ENCODE measurements at places on chromosomes 2 and 18. TPM values are rescaled to one million over a fixed set of nuclear protein-coding genes. Genes with fewer than 3 reads are reported as not detected.
A peak's percentile ranks its signal among the peaks of the same experiment; 100 is the strongest.

ATP6V1B1 gene
- total RNA-seq: 1.2 TPM

PROKR1 gene
- total RNA-seq: not detected

ASPRV1 gene
- 11.2 TPM for total RNA-seq

ANKRD62 gene
- total RNA-seq: not detected

UGT1A9 gene
- total RNA-seq: not detected

- H3K27ac ChIP-seq: no peak overlapping the region
- H3K4me1 ChIP-seq: no peaks in the 10 kb centered on the region
- H3K4me3 ChIP-seq: no peak overlapping the region
- no peak for DNase-seq
- H3K27me3 ChIP-seq: no peaks in the 10 kb centered on the region
Observed at GRCh38 chr2:76745605-76746004, 776.6 kb downstream of the LRRTM4 start.

DNA sequence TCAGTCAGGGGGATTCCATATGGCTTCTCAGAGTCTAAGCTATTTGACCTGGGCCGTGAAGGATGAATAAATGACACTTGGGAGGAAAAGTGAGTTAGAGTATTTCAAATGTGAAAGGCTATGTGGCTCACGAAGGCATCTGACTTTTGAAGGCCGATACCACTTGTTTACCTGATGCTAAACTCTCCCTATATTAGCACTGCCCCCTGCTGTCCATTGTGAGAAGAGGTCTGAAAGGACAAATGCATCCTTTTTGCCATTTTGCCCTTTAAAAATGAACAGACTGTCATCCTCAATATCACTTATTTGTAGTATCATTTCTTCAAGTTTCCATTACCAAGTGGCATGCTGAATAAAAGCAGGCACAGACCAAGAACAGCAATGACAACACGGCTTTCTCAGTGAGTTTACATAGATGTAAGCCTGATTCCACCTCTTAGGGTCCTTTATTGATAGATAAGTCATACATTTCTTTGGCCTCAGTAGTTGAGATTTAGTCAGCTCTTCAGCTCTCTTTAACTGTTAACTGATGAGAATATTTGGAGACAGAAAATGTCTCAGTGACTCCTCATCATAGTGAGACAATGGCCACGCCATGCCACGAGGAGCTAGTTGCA is 40.1 kb downstream of the DOCK10 start:
- H3K4me3 ChIP-seq: no peak overlapping the region
- peak overlapping the region; percentile 2 for H3K27ac ChIP-seq
- H3K36me3 ChIP-seq: no peaks in the 10 kb centered on the region
- peak; percentile 78 for DNase-seq
- peaks cover 4% of the 10 kb centered on the region for H3K4me1 ChIP-seq
- H3K27me3 ChIP-seq: no peaks in the 10 kb centered on the region

DNA sequence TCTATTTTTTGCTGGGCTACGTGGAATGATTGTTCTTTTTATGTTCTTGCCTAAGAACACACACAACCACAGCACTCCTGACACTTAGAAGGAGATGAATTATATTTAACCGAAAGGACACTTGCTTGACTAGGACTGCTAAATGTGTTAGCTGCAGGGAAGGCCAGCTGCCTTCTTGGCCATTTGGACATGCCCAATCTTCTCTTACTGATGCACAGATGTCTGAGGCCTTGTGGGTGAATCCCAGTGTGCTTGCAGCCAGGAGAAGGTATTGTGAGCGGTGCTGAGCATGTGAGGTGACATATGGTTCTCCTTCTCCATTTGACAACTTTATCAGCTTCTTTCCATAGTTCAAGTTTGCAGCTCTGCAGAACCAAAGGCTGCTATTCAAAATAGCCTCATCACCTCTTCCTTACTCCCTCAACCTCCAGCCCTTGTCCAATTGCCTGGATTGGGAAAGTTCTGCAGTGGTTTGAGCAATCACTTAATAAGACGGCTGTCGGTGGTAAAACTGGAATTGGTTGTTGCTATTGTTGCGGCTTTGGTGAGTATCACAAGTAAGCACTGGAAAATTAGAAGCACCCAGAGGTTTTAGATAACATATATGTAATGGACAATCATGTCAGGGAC is 1113.3 kb downstream of the TSN start:
- no peaks in the 10 kb centered on the region for H3K36me3 ChIP-seq
- DNase-seq: no peak
- no peak overlapping the region for H3K4me3 ChIP-seq

- DNase-seq: peak; percentile 13
- no peaks in the 10 kb centered on the region for H3K27me3 ChIP-seq
- no peaks in the 10 kb centered on the region for H3K4me1 ChIP-seq
- H3K4me3 ChIP-seq: no peak overlapping the region
- no peak overlapping the region for H3K27ac ChIP-seq
- no peaks in the 10 kb centered on the region for H3K36me3 ChIP-seq
Observed at GRCh38 chr18:31206787-31207381, 44.2 kb upstream of the DSC1 start.

- no peak overlapping the region for H3K27ac ChIP-seq
- no peak for DNase-seq
- H3K4me3 ChIP-seq: no peak overlapping the region
- H3K27me3 ChIP-seq: no peaks in the 10 kb centered on the region
Observed at GRCh38 chr2:66303471-66303870, 131.5 kb upstream of the MEIS1 start.

GRCh38 chr2:173652311-173652710 is 297.6 kb downstream of the CDCA7 start:
- H3K27me3 ChIP-seq: no peaks in the 10 kb centered on the region
- no peak overlapping the region for H3K4me3 ChIP-seq
- H3K27ac ChIP-seq: no peak overlapping the region
- no peaks in the 10 kb centered on the region for H3K4me1 ChIP-seq

DNA sequence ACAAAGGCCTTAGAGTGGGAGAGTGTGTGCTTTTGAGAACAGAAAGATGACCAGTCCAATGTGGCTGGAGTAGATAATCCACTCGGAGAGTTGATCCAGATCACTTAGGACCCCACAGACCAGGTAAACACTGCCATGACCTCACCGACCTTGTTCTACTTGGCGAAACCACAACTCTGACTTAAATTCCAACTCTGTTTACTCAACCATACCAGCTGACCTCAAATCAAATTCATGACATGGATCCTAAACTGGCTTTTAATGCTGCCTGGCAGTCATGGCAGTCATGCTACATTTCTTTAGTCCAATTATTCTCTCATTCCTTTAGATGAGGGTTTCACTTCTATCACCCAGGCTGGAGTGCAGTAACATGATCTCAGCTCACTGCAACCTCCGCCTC is 347.1 kb upstream of the FAM98A start:
- DNase-seq: no peak
- no peaks in the 10 kb centered on the region for H3K27me3 ChIP-seq
- H3K27ac ChIP-seq: no peak overlapping the region
- no peak overlapping the region for H3K4me3 ChIP-seq
- H3K4me1 ChIP-seq: no peaks in the 10 kb centered on the region

DNA sequence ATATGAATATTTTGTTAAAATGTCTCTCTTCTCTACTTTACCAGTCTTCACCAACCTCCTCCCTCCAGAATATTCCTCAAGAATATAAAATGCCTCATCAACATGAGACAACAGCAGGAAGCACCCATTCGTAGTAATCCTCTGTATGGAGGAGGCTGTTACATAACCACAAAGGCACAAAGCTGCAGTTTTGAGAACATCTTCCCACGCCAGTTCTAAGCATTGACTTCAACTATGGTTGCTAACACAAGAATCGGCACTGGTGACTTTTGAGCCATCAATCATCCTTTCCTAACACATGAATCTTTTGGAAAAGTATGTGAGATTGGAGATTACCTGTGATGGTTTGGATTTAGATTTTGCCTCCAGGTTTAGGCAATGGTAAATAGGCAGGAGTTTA is 54.9 kb upstream of the CYP1B1 start:
- H3K4me1 ChIP-seq: no peaks in the 10 kb centered on the region
- DNase-seq: no peak
- no peaks in the 10 kb centered on the region for H3K36me3 ChIP-seq
- no peaks in the 10 kb centered on the region for H3K27me3 ChIP-seq
- no peak overlapping the region for H3K27ac ChIP-seq
- H3K4me3 ChIP-seq: no peak overlapping the region

DNA sequence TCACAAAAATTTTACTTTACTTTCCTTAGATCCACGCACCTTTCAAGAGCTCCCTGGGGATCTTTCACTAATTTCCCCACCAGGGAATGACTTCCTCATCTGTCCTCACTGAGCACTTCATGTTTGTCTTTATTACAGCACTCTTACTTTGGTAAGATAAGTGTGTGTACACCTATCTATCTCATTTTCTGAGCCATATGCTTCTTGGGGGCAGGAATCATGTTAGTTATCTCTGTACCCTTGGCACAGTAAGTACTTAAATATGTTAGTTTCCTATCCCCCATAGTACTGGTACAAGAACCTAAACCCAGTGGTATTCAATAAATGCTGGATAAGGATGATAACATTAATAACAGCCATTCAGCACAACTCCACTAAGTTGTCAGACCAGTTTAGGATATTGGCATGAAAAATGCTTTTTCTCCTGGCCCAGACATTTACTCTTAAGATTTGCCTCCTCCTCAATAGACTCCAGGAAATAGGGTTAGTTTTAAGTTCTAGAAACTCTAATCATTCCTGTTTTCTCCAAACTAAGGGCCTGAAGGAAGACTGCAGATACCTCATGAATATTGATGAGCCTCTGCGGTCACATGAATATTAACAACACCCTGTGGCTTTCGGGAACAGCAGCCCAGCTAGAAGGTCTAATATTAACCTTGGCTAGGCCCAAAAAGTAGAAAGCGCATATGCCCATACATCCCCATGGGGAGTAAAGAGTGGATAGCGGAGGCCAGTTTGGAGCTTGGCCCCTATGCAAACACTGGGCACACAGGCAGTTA is 38.2 kb downstream of the NHEJ1 start:
- H3K4me3 ChIP-seq: no peak overlapping the region
- H3K27ac ChIP-seq: no peak overlapping the region
- no peaks in the 10 kb centered on the region for H3K4me1 ChIP-seq
- H3K36me3 ChIP-seq: no peaks in the 10 kb centered on the region

DNA sequence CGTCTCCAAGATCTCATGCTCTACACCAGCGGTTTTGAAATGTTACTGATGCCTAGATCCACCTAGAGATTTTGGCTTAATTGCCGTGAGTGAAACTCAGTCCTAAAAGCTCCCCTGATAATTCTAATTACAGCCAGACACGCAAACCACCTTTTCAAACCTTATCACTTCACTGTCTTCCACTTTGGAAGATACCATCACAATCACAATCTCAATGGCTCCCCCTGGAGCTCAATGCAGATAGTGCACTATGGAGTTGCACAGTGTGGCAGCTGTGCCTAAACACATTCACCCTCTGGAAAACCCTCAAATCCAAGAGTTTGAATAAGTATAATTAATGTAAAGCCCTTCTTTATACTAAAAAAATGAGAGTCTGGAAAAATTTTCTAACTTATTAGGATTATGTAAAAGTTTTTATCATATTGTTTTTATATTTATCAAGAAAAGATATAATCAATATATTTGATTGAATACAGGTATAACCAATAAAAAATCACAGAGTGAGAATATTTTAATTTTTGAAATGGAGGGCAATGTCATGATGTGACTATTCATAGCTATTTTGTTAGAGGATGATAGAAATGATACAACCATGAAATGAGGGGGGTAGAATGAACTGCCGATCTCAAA is 102.9 kb upstream of the SLC8A1 start:
- DNase-seq: peak; percentile 78
- no peaks in the 10 kb centered on the region for H3K4me1 ChIP-seq
- H3K36me3 ChIP-seq: no peaks in the 10 kb centered on the region
- H3K4me3 ChIP-seq: no peak overlapping the region
- H3K27me3 ChIP-seq: no peaks in the 10 kb centered on the region

GRCh38 chr2:67806816-67807215 is 256.0 kb downstream of the C1D start:
- H3K4me3 ChIP-seq: no peak overlapping the region
- H3K36me3 ChIP-seq: no peaks in the 10 kb centered on the region
- DNase-seq: no peak
- H3K27ac ChIP-seq: no peak overlapping the region
- no peaks in the 10 kb centered on the region for H3K27me3 ChIP-seq

- no peaks in the 10 kb centered on the region for H3K27me3 ChIP-seq
- H3K27ac ChIP-seq: no peak overlapping the region
- H3K4me1 ChIP-seq: no peaks in the 10 kb centered on the region
- no peak overlapping the region for H3K4me3 ChIP-seq
- DNase-seq: no peak
- no peaks in the 10 kb centered on the region for H3K36me3 ChIP-seq
Observed at GRCh38 chr2:45606796-45607195, 4.3 kb downstream of the SRBD1 start.

- no peak overlapping the region for H3K4me3 ChIP-seq
- DNase-seq: no peak
- H3K4me1 ChIP-seq: no peaks in the 10 kb centered on the region
- no peaks in the 10 kb centered on the region for H3K36me3 ChIP-seq
- no peaks in the 10 kb centered on the region for H3K27me3 ChIP-seq
- no peak overlapping the region for H3K27ac ChIP-seq
Observed at GRCh38 chr2:65728477-65729180, 296.2 kb upstream of the SPRED2 start.

GRCh38 chr18:56321470-56321869 is 316.9 kb downstream of the TXNL1 start:
- no peaks in the 10 kb centered on the region for H3K36me3 ChIP-seq
- DNase-seq: peak; percentile 49
- H3K4me3 ChIP-seq: no peak overlapping the region
- no peaks in the 10 kb centered on the region for H3K4me1 ChIP-seq
- no peaks in the 10 kb centered on the region for H3K27me3 ChIP-seq

- H3K27ac ChIP-seq: no peak overlapping the region
- no peaks in the 10 kb centered on the region for H3K36me3 ChIP-seq
- H3K4me3 ChIP-seq: no peak overlapping the region
- no peak for DNase-seq
Observed at GRCh38 chr2:150677551-150677950, 190.1 kb upstream of the RND3 start.
